Fibroblast of lung (primary cell): ENCODE measurements at places on chromosomes 2 and 18. TPM values are rescaled to one million over a fixed set of nuclear protein-coding genes. Genes with fewer than 3 reads are reported as not detected.

Gene MLPH
- total RNA-seq = 8.2 and 10.7 TPM in 2 replicates

Gene CCDC141
- total RNA-seq = under 0.01 and 0.17 TPM in 2 replicates

Gene FAM237A
- total RNA-seq = not detected in 2 replicates

Gene TMEM150A
- total RNA-seq = 11.8 and 13.2 TPM in 2 replicates

Gene DYNC1I2
- total RNA-seq = 86.0 and 109 TPM in 2 replicates

Gene SRD5A2
- total RNA-seq = not detected in 2 replicates

Gene RAB1A
- total RNA-seq = 63.4 and 89.8 TPM in 2 replicates

Gene RNU2-63P
- 46.0 and 268 TPM in 2 replicates for total RNA-seq

Gene NYAP2
- under 0.01 TPM in 1 of 2 replicates, not detected in the other for total RNA-seq

Gene CAPN14
- under 0.01 and 0.17 TPM in 2 replicates for total RNA-seq

Gene TMEM182
- 2.8 and 3.9 TPM in 2 replicates for total RNA-seq

Gene AKAIN1
- not detected in 2 replicates for total RNA-seq

Gene DCC
- total RNA-seq = not detected in 2 replicates

Gene TMEM247
- total RNA-seq = not detected in 2 replicates

Gene TLX2
- under 0.01 TPM in 1 of 2 replicates, not detected in the other for total RNA-seq

Gene KANSL3
- 28.2 and 36.5 TPM in 2 replicates for total RNA-seq

Gene COL4A4
- total RNA-seq = 0.17 and 0.51 TPM in 2 replicates

Gene KRTCAP3
- total RNA-seq = 0.33 TPM in 1 of 2 replicates, not detected in the other
